NCI-H2107 (cell line): ENCODE measurements at places on chromosomes 13 and 19.

DNA sequence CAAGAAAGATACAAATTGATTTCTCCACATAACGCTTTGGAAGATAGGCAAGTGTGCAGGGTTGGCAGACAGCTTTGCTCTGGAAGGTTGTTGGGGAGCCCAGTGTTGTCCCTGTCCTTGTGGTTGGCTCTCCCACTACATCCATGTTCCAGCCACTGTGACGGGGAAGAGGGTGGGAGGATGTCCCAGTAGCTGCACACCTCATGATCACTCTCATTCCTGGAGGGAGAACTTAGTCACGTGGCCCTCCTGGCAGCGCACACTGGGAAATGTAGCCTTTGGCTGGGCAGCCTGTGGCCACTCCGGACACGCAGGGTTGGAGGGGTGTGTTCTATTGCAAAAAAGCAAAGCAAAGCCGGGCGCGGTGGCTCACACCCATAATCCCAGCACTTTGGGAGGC, 9.9 kb downstream of the POLD1 start:
- no peak for DNase-seq

DNA sequence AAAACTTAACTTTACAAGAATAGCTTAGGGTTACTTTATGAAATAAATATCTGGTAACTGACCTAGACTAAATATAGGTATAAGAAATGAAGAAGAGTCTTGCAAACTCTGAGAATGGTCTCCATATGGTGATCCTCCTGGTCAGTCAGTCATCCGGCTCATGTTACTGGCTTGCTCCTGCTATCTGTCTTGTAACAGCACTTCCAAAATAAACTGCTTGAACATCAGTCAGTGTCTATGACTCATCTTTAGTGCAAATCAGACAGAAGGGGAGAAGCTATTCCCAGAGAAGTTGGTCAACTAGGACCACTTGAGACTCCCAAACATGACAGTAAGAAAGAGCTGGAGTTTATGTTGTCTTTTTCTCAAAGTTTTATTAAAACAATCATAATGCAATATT, 1550.9 kb downstream of the PCDH9 start:
- no peak for DNase-seq

DNA sequence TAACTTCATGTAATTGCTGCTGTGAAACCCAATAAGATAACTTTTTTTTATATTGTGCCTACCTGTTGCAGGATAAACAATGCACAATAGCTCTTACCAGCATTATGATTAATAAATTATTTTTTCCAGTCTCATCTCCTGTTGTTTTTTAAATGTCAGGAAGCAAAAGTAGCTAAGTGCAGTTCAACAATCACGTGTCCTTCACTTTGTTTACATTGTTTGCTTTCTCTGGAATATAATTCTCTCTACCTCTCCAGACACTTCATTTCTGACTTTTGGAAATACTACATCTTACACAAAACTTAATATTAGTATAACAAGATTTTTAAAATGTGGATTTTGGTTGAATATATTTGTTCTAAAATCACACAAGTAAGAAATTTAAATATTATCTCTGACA, 1359.4 kb downstream of the SLITRK1 start:
- DNase-seq: no peak

DNA sequence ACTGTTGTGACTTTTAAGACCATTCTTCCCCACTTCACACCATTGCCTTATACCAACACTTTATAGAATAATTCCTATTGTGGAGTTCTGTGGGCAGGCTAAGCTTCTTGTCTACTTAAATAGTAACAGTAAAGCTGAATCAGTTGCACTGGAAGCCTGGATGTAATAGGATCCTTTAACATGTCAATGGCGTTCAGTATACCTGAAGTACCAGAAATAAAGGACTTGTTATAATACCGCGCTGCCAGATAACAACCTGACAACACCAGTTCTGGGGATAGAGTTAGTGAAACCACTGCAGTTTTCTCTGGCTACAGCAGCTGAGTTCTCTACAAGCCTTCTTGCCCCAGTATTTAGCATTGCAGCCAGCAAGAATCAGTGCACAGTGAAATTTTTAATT, 52.0 kb upstream of the TNFRSF19 start:
- DNase-seq: no peak

- DNase-seq: no peak
Observed at GRCh38 chr19:20278342-20278741, 111.3 kb downstream of the ZNF486 start.

GRCh38 chr19:7865262-7865911, 8.8 kb downstream of the PRR36 start:
- no peak for DNase-seq

DNA sequence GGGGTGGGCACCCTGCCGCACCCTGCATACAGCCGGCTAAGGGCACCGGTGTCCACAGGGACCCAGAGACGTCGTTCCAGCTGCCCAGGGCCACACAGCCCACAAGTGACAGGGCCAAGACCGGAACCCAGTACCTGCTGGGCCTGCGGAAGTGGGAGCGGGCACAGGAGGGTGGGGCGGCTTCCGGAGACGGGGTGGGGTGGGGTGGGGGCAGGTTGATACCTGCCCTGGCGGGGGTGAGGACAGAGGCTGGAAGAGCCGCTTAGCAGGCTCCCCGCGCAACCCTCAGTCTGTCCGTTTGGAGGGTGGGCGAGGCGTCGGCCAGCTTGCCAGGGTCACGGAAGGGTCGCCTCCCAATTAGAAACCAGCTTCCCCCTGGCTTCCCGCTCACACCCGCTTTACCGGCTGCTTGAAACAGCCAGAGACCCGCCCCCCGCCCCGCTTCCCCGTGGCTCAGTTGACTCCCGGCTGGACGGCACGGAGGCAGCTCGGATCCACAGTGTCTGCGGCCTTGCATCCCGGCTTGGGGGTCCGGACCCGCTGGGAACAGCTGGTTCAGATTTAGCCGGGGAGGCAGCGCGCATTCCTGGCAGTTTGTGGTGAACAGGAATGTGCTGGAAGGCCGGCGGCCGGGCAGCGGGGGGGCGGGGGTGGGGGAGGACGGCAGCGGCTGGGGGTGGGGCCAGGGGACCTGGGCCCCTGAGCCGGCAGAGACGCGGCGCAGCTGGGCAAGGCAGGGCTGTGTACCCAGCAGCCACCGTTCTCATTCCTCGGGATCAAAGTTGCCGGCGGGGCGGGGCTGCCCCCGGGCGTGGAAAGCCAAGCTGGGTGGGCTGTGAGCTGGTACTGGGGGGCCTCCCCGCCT, 1.9 kb downstream of the CNN2 start:
- DNase-seq: no peak

- DNase-seq: no peak
Observed at GRCh38 chr13:52319876-52320275, 86.1 kb downstream of the THSD1 start.

DNA sequence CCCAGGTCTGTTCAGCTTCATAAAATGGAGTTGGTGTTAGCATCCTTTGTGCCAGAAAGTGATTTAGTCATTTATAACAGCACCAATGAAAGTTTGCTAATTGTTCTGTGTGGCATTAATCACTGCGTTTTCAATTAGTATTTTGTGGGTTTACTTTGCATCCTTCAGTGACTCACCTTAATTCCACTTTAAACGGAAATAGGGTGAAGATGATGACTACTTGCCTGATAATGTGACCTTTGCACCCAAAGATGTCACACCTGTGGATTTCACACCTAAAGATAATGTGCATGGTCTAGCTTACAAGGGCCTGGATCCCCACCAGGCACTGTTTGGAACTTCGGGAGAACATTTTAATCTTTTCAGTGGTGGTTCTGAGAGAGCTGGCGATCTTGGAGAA, 15.0 kb downstream of the GPATCH1 start:
- no peak for DNase-seq

- no peak for DNase-seq
Observed at GRCh38 chr13:29476046-29476445, 119.4 kb downstream of the SLC7A1 start.

DNA sequence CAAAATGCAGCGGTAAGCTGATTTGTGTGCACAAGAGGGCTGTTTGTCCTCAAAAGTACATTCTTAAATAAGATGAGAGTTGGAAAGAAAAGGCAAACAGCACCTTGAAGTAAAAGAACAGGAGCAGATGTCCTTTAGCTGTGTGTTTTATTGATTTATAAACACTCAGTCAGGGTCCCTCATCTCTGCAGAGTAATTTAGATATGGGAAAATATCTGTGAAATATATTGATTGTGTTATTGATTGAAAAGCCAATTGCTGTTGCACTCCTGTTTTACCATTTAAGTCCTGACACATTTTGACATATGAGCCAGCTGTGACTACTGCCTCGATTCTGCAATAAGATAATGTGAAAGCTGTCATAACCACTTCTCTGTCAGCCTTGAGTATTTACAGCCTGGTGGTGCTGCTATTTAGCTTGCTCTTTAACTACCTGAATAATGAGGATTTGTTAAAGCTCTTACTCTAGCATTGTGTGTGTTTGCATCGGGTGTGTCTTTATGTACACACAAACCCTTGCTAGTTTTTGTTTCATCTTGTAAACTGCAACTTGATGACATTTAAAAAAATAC, 550.1 kb downstream of the DACH1 start:
- DNase-seq: no peak

DNA sequence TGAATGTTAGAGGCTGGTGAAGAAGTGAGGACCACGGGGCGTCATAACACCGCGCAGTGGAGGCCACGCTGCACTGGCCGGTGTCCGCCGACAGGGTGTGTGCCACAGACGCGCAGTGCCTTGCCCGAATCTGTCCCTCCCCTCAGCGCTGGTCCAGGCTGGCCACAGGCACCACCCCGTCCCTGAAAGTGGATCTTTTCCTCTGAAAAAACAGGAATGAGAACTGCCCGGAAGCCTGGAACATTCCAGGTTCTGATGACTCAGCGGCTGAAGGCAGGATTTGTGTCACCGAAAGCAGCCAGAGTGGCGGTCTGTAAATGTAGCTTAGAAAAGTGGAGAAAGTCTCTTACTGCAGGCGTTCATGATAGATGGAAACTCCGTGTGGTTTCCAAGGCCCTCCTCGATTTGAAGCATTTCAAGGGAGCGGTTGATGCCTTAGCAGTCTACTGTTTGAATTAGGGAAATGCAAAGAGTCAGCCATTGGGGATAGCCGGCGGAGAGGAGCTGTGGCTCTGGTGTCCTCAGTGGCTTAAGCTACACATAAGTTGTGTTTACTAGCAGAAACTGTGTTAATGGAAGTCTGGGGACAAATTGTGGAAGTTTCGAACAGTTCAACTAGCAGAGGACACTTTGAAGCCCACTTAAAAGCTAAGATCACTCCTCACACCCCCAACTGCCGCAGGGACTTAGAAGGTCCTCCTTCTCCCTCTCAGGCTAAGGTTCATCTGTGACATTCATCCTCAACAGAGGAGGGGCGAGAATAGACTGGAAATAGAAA, 70.8 kb downstream of the NUFIP1 start:
- peak; percentile 78 for DNase-seq

- no peak for DNase-seq
Observed at GRCh38 chr19:52991484-52991883, 22.2 kb upstream of the ERVV-1 start.

DNA sequence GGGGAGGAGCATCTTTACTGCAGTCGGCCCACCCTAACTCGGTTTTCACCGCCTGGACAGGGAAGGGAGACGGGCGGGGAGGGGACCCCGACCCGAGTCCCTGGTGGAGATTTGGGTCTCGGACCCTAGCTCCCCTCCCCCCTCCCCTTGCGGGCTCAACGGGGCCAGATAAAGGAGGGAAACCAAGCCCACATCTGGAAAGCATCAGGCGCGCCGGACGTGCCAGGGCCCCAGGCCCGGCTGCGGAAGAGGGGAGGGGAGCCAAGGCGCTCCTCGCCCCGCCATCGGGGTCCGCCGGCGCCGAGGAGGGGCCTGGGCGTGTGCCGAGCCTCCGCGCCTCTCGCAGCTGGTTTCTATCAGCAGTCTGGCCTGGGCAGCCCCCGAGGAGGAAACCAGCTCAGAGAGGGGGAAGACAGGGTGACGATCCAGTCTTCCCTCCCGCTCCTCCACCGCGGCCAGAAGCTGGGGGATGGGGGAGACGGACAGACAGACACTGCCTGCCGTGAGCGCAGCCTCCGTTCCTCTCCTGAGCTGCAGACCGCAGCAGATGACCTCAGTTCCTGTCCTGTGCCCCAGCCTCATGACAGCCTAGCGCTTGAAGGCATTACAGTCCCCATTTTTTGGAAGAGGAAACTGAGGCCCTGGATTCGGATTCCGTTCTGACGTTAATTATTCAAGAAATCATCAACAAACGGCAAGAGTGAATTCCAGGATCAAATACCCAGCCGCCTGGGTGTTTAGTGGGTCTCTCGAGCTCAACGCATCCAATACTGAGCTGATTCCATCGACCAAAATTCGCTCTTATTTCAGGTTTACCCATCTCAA, 3.6 kb upstream of the GNG8 start:
- no peak for DNase-seq

GRCh38 chr19:45569619-45570421, 14.8 kb downstream of the OPA3 start:
- no peak for DNase-seq

DNA sequence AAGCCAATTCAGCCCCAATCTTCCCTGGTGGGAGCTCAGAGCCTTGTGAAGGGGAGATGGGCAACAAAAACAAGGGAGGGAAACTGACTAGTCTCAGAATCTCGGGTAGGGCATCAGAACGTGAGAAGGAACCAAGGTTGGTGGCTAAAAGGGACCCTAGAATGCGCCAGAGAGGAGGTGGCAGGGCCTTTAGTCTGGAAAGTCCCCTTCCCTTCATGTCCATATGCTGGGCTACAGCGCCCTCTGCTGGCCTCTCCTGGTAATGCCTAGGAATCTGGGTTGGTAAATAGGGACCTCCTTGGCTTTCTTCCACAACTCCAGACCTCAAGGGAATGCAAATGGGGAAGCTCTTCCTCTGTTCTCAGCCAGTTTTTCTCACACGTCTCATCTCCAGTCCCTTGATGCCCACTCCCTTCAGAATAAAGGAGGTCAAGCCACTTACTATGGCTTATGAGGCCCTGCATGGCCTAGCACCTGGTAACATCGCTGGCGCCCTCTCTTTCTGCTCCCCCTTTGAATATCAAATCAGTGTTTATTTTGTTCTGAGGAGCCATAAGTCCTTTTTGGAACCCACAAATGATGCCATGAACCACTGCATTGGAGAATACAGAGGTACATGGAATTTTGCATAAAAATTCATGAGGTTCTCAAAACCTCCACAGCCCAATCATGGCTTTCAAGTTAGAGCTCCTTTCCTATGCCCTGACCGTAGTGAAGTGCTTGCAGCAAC, 1.4 kb upstream of the CCDC97 start:
- DNase-seq: peak; percentile 68

GRCh38 chr19:47863514-47863936, 4.5 kb downstream of the TPRX2 start:
- DNase-seq: peak; percentile 70

GRCh38 chr13:37379841-37380240, 218.7 kb downstream of the POSTN start:
- DNase-seq: no peak

GRCh38 chr13:93771782-93772181, 545.2 kb downstream of the GPC6 start:
- DNase-seq: no peak
